ENCODE measurements at places on chromosomes 7 and 10. TPM values are rescaled to one million over a fixed set of nuclear protein-coding genes. Genes with fewer than 3 reads are reported as not detected.

GRCh38 chr7:104891949-104892348 is 122.1 kb upstream of the KMT2E start:
- H3K36me3 ChIP-seq, result no peaks in the 10 kb centered on the region
- H3K27ac ChIP-seq, result no peak overlapping the region
- no peaks in the 10 kb centered on the region for H3K27me3 ChIP-seq
- H3K4me3 ChIP-seq, result no peak overlapping the region

Gene BTBD16
- total RNA-seq, result not detected

DNA sequence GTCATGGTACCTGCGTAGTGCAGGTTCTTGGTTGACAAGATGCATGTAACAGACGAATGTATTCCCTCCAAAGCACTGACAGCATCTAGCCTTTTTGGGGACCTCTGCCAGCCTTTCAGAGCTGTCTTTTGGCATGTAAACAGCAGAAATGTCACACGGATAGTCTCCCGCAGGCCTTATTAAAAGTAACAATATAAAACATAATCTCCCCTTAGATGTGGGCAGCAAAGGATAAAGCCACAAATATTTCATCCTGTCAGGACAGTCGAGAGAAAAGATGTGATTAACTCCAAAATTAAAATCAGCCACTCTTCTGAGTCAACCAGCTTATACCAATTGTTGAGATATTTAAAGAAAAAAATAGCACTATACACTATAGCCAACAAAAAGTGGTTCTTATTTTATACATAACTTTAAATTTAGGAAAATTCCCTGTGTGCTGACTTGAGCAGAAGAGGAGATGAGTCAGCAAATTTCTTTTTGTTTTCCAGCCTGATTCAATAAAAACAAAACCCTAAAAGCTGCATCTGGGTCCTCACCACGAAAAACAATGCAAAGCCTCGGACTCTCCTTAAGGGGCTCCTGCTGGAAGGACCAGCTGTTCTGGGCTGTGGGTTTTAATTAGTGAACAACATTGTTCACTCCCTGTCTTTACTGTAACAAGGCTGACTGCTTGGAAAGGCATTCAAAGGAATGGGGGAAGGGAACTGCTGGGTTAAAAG is 240.2 kb downstream of the ADAM12 start:
- H3K4me3 ChIP-seq, result no peak overlapping the region
- no peaks in the 10 kb centered on the region for H3K36me3 ChIP-seq
- no peaks in the 10 kb centered on the region for H3K4me1 ChIP-seq
- H3K27me3 ChIP-seq, result no peaks in the 10 kb centered on the region
- DNase-seq, result no peak

DNA sequence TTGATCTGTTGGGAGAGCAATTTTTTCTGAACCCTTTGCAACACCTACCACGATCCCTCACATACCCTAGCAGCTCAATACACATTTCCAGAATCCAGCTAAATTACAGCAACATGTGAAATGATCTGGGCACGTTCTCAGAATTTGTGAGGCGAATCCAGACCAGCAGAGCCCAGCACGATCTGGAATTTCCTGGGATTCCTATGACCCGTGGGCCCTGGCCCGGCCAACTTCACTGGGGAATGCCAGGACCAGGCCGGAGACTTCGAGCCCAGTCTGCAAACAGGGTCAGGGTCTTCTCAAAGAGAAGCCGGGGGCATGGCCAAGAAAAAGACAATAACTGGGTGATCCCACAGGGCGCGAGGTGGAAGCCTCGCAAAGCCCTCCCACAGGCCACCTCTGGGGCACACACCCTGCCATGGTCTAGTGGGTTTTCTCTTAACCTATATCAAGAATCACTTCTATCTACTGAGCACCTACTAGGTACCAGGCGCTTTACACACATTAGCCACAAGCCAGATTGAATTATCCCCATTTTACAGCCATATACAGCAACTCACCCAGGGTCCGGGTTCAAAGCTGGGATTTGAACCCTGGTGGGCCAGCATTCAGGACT is 33.8 kb downstream of the FAM53B start:
- H3K36me3 ChIP-seq, result peaks cover 17% of the 10 kb centered on the region
- H3K27me3 ChIP-seq, result no peaks in the 10 kb centered on the region
- peaks cover 76% of the 10 kb centered on the region for H3K4me1 ChIP-seq
- DNase-seq, result peak; percentile 68
- H3K27ac ChIP-seq, result peak overlapping the region; percentile 93
- no peak overlapping the region for H3K4me3 ChIP-seq

- no peak overlapping the region for H3K27ac ChIP-seq
- H3K4me3 ChIP-seq, result no peak overlapping the region
- peak; percentile 53 for DNase-seq
Observed at GRCh38 chr7:710161-710560, 16.3 kb upstream of the DNAAF5 start.

All from spleen (tissue), 13 donors.